ENCODE measurements at places on chromosomes 1 and 21. TPM values are rescaled to one million over a fixed set of nuclear protein-coding genes. Genes with fewer than 3 reads are reported as not detected.

- no peak for DNase-seq
These were observed 65.3 kb downstream of the CD46 start for GRCh38 chr1:207817166-207817565.

GRCh38 chr1:31961536-31961935 lies 23.4 kb upstream of the PTP4A2 start:
- no peak for DNase-seq

DNA sequence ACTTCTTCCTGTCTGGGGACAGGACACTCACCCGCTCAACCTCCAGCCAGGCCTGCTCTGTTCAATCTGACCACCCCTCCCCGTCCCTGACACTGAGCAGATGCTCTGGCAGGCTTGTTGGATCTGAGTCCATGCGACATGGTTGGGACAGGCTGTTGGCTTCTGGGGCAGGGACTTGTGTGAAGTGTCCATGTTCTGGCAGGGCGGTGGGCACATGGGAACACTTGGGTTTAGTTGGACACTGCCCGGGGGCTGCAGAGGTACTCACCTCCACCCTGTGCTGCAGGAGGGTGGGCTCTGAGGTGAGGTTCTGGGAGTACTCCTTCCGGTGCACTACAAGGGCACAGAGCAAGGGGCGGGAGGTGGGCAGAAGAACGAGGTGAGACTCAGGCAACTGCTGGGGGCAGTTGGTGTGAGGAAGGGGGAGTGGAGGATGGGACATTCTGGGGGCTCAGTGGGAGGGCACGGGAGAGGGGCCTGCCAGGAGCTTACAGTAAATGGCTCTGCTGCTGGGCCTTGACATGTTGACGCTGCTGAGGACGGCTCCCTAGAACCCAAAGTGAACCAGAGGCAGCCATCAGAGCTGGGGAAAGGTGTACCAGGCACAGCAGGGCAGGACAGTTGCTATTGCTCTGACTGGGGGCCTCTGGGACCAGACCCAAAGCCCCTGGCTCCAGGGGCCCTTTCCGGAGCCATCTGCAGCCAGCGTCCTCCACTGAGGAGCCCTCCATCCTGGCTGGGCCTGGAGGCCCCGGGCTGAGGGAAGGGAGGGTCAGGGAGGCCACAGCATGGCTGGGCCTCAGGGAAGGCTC lies 2.3 kb downstream of the EPS8L3 start:
- DNase-seq, result no peak

Gene HENMT1
- total RNA-seq, result 35.5 TPM
